Activated effector memory CD4-positive, alpha-beta T cell treated with Interleukin-2 at 50 U/mL for 16 hours (primary cell): ENCODE measurements at places on chromosomes 3 and 15.

DNA sequence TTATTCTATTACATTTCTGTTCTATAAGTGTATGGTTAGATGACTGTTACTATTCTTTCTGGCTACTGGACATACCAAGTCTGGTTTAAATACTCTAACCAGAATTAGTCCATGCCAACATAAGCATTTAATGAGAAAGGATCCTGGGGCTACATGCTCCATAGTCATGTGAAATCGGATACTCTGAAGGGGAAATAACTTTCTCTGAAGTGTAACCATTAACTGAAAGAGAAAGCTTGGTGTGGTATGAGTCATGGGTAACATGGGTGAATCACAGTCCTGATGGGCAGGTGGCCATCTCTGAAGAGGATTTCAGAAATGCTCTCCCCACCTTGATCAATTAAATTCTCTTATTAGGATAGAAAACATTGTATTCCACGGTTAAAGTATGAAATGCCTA lies 69.4 kb downstream of the FHIT start:
- DNase-seq: no peak

- no peak for DNase-seq
These were observed 56.8 kb downstream of the SETMAR start for GRCh38 chr3:4359805-4360502.

DNA sequence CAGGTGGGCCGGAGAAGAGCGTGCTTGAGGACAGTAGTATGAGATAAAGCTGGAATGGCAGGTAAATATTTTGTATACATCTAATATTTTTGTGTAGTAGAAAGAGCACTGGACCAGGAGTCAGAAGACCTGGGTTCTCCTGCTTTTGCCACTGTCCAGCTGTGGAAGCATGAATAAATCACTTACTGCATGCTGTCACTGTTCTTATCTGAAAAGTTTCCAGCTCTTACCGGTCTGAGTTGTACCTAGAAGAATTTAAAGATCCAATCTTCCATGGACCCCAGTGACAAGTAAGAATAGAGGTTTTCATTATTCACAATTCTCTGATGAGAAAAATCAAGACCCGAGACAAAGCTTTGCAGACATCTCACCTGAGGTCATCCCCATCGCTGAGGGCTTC lies 5.9 kb downstream of the XPC start:
- DNase-seq: no peak

GRCh38 chr15:90592131-90592881 lies 62.6 kb downstream of the CRTC3 start:
- no peak for DNase-seq

DNA sequence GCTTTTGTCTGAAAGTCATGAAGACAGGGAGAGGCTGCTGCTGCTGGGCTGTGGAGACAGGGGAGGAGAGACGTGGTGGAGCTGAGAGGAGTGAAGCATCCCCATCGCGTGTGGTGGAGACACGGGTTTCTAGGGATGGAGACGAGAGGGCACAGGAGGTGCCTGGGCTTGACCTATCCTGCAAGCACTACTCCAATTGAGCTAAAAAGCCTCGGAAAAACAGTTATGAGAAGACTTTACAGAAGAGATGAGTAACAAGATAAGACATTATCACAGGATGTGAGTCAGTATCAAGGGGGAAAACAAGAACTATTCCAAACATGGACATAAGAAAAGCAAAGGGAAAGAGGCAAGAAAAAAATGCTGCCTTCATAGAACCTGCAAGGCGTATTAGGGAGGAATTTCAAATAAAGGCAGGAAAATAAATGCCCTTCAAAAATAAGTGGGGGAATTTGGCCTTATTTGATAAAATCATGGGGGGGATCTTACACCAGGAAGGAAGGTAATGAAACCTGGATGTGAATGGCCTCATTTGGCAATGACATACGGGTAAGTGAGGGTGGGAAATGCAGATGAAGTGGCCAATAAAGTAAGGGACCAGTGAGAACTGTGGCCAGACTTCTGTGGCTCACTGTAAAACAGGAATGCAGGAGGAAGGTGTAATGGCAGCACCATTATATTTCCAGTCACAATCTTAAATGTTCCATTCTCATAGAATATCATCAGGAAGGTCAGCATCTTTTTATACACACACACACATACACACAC lies 97.9 kb downstream of the PLD1 start:
- DNase-seq: no peak
